ENCODE measurements at places on chromosomes 6 and 20.

DNA sequence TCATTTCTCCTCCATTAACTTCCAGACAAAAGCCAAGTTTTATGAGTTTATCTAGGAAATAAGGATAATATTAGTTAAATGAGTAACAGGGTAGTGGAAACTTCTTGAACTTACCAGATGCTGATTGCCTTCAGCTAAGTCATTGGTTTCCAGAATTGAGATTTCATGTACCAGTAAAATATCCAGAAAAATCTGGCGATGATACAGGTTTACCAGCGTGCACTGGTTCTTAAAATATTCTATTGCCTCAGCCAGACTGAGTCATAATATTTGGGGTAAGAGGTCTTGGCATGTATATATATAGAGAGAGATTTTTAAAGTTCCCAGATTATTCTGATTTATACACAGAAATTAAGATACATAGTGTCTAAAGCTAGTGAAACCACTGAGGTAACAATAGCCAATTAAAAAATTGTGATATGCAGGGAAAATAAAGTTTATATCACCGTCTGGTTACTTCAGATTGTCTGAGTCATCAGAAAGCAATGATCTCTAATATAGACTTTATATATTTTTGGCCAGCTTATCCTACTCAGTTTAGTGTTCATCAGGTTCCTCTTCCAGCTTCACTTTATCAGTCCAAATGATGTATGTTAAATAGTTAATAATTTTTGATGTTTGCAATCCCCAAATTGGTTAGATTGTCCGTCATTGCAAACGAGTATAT is 39.5 kb upstream of the SDHAF4 start:
- DNase-seq = no peak

- no peak for DNase-seq
Measured at GRCh38 chr6:11275598-11275997, 43.1 kb upstream of the NEDD9 start.

GRCh38 chr20:44137266-44137801 is 49.7 kb downstream of the JPH2 start:
- DNase-seq = no peak

- no peak for DNase-seq
Measured at GRCh38 chr6:95117236-95117635, 460.1 kb upstream of the MANEA start.

DNA sequence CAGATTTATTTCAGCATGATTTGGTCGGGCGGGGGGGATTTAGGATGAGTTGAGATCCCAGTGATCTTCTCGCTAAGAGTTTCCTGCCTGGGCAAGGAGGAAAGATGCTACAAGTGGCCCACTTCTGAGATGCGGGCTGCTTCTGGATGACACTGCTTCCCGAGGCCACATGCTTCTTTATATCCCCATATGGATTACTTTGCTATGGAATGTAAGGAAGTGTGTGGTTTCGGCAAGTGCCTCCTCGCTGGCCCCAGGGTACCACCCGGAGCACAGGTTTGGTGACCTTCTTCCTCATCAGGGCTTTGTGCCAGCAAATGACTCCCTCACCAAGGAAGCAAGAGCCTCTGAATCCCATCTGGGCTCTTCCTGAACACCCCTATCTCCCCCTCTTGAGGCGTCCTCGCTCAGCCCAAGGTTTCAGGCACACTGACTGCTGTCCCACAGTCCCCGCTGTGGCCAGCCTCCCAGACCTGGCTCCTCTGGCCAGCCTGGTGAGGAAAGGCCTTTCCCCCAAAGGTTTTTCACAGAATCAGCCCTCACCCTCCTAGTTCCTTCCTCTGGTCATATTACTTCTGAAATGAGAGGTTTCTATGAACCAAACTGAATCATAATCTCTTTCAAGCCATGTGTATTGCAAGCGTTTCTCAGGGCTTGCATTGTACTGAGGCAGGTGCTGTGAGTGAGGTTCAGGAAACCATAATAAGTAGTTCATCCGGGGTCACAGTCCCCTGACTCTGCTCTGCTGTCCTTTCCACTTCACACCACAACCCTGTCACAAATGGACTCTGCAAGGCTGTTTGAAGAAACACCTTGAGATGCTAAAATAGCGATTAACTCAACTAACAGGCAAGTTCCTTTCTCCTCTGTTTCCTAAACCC is 41.7 kb upstream of the IL17A start:
- DNase-seq = no peak

GRCh38 chr6:44131892-44132291 is 4.5 kb downstream of the TMEM63B start:
- no peak for DNase-seq

DNA sequence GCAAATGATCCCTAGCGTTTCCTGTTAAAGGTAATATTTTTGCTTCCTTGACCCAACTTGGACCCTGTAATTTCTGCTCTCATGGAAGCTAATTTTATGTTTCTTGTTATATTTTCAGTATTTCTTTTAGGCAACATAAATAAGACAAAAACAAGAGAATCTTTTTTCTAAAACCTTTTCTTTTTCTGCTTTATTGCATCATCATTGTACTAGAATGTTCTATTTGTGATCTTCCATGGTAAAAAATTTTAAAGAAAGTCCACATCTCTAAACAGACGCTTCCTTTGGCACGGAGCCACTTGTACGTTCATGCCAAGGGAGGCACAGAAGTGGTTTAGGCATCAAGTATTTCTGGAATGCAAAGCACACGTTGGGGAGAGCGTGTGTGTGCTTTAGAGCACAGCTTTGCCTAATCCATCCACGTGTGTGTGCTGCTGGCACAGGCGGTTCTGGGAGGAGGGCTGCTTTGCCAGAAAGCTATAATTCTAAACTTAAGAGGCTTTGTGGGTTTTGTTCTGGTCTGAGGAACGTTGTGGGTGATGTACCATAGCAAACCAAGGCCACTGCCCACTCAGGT is 98.3 kb downstream of the SASH1 start:
- DNase-seq = no peak

DNA sequence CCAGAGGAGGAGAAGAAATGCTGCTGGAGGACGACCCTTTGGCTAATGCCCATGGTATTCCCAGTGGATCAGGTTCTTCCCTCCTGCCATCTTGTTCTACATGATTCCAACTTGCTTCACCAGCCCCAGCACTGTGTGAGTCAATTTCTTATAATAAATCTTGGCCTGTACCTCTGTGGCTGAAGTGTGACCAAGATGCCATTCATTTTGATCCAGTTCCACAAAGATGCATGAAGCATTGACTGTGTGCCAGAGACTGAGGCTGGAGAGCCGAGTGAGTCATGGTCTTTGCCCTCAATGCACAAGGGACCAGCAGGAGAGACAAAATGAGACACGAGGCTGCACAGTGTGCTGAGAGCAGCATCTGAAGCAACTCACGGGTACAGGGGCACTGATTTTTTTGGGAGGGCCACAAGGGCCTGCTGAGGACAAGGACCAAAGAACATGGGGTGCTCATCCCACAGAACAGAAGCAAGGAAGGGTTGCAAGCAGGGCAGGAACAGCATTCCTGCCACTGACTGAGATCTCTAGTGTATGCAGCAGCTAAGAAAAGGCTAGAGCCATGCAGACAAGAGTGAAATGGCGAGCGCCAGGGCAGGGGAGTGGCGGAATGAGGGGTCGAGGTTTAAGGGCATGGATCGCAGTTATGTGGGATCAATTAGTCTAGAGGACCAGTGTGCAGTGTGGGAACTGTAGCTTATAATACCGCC is 207.0 kb downstream of the THBS2 start:
- no peak for DNase-seq

DNA sequence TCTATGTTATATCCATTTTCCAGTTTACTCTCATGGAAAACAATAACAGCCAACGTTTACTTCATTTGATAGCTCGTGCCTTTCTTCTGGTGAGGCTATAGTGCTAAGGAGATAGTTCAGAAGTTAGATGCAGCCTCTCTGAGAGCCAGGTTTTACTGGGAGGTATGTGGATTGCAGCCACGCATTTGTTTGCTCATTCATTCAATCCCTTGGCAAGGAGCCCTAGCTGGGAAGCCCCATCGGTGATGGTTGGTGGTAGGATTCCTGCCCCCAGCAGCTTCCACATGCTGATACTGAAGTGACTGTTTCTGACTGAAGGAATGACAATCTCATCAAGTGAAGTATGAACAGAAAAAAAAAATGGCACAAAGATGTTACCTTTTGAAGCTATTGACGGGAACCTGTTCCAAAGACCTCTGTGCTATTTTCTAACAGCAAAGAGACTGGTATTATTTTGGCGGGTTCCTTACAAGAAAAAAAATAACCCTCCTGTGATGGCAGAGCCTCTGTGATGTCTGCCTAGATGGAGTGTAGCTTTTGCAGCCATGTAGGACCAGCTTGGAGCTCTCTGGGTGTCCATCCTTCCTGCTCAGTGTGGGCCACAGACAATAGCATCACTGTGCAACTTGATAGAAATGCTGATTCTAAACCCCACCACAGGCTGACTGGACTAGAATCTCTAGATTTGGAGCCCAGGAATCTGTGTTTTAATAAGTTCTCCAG is 30.6 kb downstream of the SNAP25 start:
- DNase-seq = no peak

DNA sequence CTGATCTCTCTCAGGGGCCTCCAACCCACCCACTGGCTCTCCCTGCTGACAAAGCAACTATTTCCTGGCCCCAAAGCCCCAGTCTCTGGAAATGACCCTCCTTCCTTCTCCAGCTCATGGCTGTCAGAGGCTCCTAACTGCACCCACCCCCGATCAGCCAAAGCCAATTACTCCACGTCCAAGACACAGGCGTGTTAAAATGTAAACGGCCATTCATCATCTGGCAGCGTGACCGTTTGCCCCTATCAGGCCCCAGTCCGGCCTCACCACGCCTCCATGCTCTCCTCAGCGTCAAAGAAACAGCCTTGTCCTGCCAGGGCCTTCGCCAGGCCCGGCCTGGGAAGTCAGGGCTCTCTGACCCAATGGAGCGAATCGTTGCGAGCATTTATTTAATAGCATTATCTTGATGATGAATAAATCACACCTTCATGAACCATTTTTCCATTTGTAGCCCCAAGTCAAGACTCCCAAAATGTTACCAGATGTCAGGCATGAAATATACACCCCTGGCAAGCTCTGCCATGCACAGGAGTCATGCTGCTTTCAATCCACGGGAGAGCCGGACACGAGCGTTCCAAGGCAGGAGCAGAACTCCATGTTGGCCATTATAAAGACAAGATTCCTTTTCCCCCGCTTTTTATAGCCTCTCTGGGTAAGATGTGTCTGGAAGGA is 17.7 kb downstream of the RIPOR3 start:
- no peak for DNase-seq

DNA sequence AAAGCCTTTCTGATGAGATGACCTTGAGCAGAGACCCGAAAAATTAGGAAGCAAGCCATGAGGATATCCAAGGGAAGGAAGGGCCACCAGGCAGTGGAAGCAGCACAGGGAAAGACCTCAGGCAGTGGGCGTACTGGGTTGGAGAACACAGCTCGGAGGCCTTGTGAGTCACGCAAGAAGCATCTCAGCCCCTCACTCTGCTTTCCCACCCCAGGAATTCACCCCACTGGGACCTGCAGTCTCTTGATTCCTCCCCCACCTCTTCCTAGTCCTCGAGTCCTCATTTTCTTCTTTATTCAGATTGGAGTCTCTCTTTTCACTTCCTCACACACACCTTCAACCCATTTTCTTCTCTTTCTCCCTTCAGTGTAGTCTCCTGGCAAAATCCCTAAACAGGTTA is 27.0 kb downstream of the RPRD1B start:
- DNase-seq = no peak

GRCh38 chr6:143205991-143206390 is 145.3 kb downstream of the AIG1 start:
- DNase-seq = no peak

- no peak for DNase-seq
Measured at GRCh38 chr20:20198011-20198410, 145.7 kb downstream of the CFAP61 start.

- peak; percentile 63 for DNase-seq
Measured at GRCh38 chr6:152112491-152113261, 305.2 kb downstream of the ESR1 start.

DNA sequence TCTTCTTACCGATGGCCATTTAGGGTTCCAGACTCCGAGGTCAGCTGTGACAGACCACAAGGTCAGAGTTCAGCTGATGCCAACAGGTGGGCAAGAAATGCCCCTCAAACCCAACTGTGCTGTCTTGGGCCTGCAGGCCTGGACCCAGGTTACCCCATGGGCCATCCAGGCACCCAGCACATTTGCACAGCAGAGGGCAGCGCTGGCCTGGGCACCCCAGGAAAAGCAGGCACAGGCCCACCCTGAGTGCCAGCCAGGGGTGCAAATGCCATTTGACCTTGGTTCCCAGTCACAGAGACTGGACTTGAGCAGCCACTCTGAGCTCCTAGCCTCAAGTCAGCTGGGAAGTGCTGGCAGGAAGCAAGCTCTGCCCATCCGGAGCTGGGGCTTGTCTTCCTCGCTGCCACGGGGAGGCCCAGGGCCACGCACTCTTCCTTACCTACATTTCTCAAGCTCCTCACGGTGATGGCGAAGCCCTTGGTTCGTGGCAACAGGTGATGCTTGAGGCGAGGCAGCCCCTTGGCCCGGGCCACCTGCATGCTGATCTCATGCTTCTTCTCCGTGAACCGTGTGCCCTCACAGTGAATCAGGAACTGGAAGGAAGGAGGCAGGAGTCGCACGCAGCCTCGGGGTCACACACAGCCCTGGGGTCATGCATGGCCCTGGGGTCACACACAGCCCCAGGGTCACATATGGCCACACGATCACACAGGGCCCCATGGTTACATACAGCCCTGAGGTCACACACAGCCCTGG is 120.8 kb downstream of the AGPAT4 start:
- DNase-seq = peak; percentile 38

GRCh38 chr20:19375395-19375794 is 163.0 kb downstream of the SLC24A3 start:
- DNase-seq = no peak

DNA sequence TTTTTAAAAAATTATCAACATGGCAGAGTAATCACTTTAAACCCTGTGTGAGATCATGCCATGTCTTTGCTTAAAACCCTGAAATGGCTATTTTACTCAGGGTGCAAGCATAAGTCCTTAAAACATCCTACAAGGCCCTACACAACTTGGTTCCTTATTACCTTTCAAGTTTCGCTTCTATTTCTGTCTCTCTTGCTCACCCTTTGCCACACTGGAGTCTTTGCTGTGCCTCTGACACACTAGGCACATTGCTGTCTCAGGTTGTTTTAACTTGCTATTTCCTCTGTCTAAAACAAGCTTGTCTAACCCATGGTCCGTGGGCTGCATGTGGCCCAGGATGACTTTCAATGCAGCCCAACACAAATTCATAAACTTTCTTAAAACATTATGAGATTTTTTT is 55.6 kb downstream of the KIAA0408 start:
- no peak for DNase-seq

DNA sequence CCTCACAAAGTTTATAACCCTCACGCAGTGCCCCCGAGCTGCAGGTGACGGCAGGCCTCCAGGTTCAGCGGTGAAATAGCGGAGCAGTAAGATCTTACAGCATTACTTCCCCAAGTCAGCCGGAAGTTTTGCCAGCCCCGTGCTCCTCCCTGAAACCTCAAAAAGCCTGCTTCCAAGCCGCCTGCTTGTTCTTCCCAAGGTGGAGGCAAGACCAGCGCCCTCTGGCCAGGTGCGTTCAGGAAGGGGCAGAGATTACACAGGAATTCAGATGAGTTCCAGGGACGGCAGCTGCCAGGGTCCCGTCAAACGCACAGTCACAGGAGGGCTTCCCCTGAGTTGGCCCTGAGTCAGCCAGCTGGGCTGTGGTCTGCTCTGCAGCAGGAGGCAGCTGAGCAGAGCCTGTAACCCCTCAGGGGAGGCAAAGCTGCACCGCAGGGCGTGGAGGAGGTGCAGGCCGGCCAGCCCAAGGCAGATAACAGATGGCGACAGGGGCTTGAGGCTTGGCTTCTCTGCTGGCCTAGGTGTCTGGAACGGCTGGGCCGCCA is 124.1 kb upstream of the RPS6KA2 start:
- no peak for DNase-seq

- DNase-seq = no peak
Measured at GRCh38 chr6:31227143-31227542, 44.7 kb downstream of the HLA-C start.

- DNase-seq = peak; percentile 2
Measured at GRCh38 chr6:122622479-122622878, 12.3 kb downstream of the PKIB start.
